ENCODE measurements at places on chromosomes 3 and 15.
A peak's percentile ranks its signal among the peaks of the same experiment; 100 is the strongest.

- no peak for DNase-seq
Measured at GRCh38 chr3:23697416-23697815, 108.3 kb upstream of the UBE2E1 start.

GRCh38 chr3:15623535-15624440 lies 22.2 kb downstream of the BTD start:
- DNase-seq = no peak

DNA sequence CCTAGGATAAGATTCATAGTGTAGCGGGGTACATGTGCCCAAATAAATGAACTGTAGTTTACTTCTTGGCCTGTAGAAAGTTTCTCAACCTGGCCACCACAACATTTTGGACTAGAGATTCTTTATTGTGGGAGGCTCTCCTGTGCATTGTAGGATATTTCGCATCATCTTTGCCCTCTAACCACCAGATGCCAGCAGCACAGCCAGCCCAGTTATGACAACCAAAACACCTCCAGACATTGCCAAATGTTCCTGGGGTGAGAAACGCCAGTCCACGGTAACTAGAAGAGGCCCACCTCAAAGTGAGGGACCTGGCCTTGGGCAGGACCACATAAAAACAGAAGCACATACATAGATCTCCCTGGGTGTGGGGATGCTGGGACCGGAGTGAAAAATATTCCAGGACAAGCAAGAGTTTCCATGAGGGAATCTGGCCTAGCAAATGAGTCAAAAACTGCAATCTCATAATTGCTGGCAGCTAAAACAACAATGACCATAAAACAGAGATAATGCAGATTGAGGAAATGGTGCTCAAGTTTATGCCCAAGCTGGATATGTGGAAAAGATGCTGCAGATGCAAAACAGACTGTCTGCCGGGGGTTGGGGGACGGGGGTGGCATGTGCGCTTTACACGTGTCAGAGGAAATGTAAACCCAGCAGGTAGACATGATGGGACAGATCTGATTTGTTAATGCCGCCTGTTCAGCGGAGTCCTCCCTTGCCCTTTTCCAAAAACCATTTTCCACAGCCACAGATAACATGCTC lies 39.7 kb downstream of the ARHGEF3 start:
- no peak for DNase-seq

GRCh38 chr15:75064846-75065245 lies 41.5 kb downstream of the PPCDC start:
- no peak for DNase-seq

DNA sequence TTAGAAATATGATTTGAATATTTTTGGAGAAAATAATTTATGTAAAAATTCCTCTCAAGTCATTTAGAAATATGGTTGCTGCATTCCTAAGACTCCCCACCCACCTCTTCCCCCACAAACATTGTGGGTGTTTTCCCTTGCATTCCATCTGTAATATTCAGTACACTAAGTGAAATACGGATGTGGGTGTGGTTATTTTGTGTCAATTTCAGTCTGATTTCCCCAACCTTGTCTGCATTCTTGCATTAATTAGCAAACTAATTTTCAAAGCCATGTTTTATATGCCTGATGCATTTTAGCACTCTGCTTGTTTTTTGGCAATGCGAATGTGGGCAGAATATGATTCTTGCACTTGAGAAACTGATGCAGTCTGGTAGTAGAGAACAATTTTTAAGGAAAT lies 408.3 kb upstream of the RGMA start:
- DNase-seq = no peak

DNA sequence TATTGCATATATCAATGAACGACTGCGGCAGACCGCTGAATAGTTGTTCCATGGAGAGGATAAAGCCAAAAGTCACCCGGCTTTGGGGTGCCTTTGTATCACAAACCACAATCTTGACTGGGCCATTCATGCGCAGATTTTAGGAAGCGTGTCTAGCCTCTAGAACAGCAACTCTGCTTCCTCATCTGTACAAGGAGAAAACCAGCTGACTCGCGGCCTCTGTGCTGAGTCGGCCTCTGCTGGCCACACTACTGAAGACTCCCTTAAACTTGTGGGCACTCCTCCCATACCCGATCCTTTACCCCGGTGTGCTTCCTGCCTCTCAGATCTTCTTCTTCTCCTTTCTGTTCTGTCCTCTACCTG lies 872 bp downstream of the DLEC1 start:
- DNase-seq = peak; percentile 49

DNA sequence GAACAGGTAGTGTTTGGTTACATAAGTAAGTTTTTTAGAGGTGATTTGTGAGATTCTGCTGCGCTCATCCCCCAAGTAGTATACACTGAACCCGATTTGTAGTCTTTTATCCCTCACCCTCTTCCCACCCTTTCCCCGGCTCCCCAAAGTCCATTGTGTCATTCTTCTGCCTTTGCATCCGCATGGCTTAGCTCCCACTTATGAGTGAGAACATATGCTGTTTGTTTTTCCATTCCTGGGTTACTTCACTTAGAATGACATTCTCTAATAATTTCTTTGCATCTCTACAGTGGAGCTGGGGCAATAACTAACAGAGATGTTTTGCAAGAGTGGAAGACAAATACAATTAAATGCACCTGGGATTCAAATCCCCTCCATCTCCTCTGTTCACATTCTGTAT lies 93.2 kb downstream of the TP63 start:
- no peak for DNase-seq

GRCh38 chr3:64223791-64224745 lies 1.2 kb downstream of the PRICKLE2 start:
- peak; percentile 39 for DNase-seq

- no peak for DNase-seq
Measured at GRCh38 chr3:46090161-46090591, 62.9 kb upstream of the XCR1 start.

DNA sequence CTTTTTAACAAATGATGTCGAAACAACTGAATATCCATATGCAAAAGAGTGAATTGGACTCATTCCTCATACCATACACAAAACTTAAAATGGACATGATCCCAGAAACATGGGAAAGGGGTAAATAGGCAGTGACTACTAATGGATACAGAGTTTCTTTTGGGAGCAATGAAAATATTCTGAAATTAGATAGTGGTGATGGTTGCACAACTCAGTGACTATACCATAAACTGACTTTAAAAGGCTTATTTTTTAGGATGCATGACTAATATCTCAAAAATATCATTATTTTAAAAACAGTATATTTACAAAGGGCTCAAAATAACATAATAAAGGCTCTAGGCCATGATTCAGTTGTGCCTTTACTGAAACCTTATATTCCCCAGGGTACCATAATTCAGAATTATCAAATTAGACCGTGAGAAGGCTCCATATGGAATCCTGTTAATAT lies 16.3 kb upstream of the ATP13A3 start:
- no peak for DNase-seq
